ENCODE measurements at places on chromosomes 1 and 21.
A peak's percentile ranks its signal among the peaks of the same experiment; 100 is the strongest.

DNA sequence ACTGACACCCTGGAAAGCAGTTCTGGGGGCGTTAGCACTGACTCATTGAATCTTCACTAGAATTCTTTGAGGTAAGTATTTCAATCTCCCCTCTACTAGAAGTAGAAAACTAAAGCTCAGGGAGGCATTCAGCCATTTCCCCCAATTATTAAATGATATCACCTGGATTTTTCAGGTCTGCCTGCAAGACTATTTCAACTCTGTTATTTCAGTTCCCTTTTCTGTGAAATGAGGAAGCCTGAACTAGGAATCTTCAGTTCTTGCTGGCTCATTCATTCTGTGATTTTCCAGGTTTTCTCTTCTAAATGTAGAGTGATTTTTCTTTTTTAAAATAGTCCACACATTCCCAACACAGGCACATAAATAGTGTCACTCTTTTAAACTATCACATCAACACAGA is 337.0 kb upstream of the NR5A2 start:
- DNase-seq: no peak

GRCh38 chr1:205338011-205338410 is 16.5 kb upstream of the NUAK2 start:
- no peak for DNase-seq

DNA sequence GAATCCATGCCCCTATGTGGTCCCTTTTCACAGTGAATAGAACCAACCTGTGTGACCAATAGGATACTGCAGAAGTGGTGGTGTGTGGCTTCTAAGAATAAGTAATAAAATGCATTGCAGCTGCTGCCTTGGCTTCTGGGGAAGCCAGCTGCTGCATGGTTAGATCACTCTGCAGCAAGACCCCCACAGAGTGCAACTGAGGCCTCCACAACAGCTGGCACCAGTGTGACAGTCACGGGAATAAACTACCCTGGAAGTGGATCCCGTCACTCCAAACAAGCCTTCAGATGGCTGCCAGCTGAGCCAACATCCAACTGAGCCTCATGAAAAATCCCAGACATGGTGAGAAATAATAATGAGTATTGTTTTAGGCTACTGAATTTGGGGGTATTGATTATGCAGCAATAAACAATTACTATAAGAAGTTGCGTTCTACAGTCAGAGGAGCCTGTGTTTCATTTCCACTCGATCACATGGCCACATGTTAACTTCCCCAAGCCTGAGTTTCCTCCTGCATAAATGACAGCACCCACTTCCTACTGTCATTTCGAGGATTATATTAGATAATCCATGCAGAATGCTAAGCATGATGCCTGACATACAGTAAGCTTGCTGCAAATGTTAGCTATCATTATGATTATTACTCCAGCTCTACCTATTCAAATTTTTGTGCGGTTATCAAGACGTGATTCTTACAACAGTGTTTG is 20.8 kb upstream of the COG2 start:
- no peak for DNase-seq

DNA sequence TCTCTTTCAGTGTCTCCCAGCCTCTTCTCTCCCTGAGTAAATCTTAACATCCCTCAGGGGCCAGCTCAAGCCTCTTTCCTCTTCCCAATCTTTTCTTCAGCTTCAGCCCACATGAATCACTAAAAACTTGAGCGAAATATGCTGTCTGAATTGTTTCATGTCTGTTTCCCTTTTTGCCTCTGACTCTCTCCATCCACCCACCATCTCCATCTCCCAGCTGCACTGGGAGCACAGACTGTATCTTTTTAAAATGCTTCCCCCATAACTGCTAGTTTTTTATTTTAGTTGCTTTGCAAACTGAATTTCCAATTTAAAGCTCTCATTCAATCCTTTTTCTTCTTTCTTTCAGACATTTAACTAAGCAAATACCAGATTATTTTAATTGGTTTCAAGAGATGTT is 3.0 kb upstream of the AHCTF1 start:
- DNase-seq: no peak

DNA sequence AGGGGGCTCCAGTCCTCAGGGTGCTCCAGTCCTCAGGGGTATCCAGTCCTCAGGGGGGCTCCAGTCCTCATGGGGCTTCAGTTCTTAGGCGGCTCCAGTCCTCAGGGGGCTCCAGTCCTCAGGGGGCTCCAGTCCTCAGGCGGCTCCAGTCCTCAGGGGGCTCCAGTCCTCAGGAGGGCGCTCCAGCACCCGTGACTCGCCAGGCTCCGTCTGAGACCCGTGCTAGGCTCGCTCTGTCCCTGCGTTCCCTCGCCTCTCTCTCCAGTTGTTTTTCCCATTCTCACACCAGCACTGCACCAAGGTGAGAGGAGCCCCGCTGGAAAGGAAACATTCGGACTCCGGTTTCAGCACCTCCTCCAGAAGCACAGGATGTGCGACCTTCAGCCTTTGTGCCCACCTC is 9.4 kb upstream of the OR2M2 start:
- no peak for DNase-seq

GRCh38 chr21:44511219-44511937 is 28.6 kb downstream of the KRTAP10-1 start:
- DNase-seq: no peak

DNA sequence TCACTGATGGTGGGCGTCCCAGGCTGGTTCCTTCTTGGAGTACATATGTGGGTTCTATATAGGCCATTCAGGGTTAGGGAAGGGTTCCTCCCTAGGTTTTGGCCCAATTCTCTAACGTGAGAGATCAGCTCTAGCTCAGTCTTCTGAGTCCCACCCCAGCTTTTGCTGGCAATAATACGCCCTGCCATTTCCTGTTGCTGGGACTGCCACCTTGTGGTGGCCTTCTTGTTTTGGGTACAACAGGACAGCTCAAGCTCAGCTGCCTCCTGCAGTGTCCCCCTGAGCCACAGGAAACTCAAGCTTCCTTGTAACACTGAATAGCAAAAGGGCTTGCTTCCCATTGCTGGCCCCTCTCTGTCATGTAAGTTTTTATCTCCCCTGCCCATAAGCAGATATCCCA is 77.8 kb downstream of the BACH1 start:
- peak; percentile 13 for DNase-seq

- DNase-seq: peak; percentile 100
Measured at GRCh38 chr21:29073222-29074006, at the start of gene CCT8. Gene CCT8 (minus strand): TSS chr21:29073648. CDS start chr21:29073590, 58 bp downstream.

DNA sequence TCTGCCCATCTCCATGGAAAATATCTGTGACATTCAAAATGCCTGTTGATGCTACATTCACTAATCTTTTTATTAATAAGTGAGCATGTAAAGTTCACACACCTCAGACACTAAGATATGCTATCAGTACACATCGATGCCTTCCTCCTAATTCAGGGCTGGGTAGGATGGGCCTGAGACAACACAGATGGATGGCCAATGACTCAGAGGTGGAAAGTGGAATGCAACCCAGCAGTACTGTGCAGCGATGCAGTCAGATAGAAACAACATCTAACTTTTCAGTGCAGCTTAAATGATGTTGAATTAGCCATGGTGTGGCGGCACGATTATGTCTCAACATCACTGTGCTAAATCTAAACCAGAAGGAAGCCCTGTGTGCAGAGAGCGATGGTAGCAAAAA is 161.6 kb upstream of the KCNJ15 start:
- DNase-seq: no peak

DNA sequence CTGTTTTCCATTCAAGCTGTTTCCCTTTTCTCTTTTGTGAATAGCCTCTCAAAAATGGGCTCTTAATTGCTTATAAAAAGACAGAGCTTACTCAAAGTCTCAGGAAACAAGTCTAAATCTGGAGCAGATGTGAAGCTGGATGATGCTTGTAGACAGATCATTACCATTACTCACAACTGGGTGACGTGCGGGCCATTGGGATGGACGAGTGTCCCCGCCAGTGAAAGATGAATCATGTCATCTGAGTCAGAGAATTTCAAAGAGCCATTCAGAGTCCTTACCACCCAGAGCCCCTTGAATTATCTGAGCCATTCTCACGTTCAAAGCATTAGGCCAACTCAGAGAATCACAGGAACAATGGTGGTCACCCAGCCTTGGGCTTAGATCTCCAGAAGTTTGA is 134.6 kb downstream of the HUNK start:
- DNase-seq: peak; percentile 88

DNA sequence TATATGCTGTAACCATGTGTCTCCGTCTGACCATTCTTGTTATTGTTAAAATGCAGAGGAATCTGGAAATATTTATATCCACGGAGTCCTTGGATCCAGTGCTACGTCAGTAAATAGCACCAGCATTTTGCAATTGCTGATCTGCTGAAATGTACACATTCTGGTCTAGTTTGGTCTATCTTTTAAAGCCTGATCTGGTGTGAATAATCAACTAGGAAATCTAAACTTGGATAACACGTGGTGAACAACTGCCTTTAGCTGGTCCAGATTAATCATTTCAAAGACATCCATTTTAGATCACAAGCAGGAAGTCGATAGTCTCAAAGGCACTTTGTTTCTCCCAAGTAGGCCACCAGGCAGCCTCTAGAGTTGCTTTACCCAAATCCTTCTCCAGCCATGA is 32.6 kb downstream of the PDPN start:
- peak; percentile 46 for DNase-seq

DNA sequence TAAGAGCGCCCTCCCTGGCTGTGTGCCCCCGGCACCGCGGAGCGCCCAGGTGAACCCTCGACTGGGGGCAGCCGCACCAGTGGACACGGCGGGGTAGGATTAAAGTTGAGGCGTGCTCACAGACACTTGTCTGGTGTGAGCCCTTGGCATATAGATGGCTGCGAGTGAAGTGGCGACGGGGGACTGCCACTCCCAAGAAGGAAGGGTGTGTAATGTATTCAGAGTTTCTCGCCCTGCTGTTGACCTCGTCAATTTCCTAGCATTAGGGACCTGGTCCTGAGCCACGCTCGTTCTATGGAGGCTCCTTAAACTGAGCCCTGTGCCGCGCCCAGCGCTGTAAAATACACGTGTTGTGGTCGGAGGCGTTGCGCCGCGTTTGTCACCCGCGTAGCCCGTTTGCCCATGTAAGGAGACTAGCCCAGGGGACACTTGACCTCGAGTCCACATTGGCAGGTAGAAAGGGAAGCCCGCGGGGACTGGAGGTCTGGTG is 554 bp downstream of the EVA1C start:
- no peak for DNase-seq

DNA sequence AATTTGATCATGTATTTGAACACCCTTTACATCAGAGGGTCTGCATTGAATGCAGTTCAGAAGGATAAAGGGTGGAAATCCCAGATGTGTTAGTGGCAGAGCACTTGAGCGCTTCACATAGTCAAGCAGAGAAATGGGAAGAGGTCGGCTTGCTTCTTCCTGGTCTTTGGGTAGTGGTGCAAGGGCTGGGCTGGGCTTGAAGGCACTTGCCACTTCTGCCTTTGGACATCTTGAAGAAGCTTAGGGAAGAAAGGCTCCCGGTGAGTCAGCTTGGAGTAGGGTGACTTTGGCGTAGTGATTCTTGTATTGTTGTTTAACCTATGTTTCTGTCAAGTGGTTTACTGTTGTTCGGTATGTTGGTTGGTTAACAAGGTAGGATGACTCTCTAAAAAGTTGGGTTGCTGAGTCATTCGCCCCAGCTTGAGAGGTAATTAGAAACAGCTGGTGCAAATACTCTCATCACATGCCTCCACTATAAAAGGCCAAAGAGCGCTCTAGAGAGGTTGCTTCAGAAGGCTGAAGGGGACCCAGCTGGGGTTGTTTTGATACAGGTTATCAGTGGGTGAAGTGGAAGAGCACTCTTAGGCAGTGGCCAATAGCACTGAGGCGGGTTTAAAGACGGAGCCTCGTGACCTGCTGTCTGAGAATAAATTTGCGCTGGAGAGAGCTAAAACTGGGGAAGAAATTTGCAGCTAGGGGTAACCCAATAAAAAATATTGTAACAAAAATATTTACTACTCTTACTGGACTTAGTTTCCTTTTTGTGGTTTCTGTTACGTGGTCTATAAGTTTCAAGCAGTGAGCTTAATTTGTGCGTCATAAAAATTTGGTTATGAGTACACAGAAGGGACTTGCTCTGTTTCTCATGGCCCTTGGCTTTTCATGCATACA is 1.4 kb downstream of the BACH1 start:
- DNase-seq: peak; percentile 97
